ENCODE measurements at places on chromosomes 2 and 18.

- DNase-seq, result no peak
These were observed 342.0 kb downstream of the HRH4 start for GRCh38 chr18:24802456-24802855.

DNA sequence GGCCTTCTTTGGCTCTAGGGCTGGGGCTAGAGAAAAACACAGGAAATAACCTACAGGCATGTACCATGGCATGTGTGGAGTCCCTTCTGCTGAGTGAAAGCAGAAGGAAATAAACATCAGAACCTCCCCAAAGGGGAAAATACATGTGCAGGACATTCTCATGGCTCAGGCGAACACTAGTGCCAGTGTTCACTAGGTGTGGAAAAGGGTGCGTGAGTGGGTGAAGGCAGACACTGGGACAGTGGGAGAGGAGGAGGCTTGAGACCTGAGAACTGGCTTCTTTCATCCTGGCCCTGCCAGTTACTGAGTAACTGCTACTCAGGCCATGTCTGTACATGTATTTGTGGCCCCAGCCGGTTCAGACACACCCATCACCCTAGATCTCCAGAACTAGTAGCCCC, 268.2 kb downstream of the PRKCE start:
- no peak for DNase-seq

DNA sequence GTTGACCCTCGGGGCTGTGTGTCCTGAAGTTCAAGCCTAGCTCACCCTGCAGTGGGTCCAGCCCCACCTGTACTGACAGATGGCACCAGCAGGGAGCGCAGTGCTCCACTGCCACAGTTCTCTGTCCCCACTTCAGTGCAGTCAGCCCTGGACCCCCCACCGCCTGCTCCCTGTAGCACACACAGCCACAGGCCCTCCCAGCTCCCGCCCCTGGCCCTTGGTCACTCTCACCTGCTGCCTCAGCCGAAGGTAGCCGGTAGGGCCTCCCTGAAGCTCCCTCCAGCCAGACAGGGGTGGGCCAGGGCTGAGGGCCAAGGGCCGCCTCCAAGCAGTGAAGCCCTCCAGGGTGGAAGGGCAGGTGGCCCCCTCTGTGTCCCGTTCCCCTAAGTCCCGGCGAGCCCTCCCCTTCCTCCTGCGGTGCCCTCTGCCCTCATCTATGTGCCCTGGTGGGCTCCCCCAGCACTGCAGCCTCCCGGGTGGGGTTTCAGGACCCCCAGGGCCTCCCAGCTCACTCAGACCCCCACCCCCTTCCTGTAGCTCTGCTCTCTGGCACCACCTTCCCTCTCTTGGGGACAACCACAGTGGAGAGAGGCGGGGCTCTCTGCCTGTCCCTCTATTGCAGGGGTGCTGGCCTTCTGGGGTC, 10.8 kb upstream of the ALPP start:
- no peak for DNase-seq

GRCh38 chr18:63697097-63697660, 5.6 kb upstream of the SERPINB11 start:
- DNase-seq, result no peak

DNA sequence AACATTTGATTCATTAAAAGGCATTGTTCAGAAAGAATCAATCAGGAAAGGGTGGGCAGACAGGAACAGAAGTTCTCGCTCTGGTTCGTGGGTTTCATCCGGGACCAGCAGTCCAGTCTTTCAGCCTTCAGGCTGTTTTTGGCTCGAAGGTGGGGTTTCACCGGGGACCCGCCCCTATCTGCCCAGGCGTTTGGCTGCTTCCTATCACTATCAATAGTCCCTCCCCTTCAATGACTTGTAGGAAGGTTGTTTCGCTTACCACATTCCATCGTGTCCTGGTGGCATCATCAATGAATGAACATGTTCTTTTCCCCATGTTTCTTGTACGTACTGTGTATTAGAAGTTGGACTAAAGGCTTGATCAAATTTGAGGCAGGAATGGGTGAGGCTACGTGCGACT, 130.3 kb downstream of the NEDD4L start:
- DNase-seq, result no peak

GRCh38 chr18:77046409-77046808, 86.2 kb downstream of the MBP start:
- DNase-seq, result no peak

DNA sequence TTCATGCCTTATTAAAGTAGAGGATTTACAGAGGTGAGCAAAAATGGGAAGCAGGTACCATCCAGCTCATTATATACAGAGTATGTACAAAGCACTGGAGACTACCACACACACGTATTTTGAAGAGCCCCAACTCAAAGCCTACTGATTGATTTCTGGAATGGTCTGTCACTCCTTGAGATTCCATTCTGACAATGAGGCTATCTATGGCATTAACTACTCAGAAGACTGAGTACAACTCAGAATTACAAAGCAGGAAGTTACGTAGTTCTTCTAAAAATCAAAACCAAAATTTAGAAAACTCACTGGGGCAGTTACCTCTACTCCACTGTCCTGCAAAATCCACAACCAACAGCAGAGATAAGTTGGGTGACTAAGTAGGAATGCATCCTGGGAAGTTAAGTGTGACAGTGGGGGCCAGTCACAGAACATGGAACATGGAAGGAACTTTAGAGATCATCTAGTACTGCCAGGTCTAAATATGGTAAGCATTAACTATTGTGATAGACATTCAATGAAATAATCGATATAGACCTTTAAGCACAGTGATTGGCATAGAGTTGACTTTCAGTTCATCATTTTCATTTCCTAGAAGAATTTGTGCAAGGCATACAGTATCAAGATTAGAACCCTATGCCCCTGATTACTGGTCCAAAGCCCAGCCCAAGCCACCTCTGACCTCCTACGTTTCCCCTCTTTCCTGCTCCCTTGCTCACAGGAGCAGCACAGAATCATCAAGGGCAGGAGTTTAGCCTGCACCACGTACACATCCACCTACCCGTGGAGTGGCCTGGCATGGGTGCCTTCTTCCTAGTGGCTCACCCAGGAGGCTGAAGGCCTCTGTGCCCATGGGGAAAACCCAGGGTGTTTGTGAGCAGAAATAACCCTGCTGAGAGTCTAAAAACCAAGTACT, 80.1 kb upstream of the FOSL2 start:
- DNase-seq, result no peak

GRCh38 chr2:26068602-26069298, 34.9 kb downstream of the RAB10 start:
- DNase-seq, result peak; percentile 49

GRCh38 chr18:50465211-50466153, 90.6 kb downstream of the SKA1 start:
- no peak for DNase-seq

DNA sequence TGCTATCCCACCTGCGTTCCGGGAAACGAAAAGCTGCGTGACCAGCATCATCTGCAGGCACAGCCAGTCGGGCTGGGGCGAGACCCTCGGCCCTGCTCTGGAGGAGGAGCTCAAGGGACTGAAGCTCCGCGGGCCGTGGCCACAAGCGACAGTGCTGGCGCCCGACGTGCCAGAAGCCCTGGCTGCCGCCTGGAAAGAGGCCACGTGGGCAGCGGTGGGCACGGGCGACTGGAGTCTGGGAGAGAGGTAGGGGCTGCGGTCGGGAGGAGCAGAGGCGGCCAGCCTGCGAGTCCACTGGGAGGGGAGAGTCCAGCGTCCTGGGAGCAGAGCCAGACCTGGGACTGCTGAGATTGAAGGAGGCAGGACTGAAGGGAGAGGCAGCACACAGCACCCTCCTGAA, 9.2 kb downstream of the DTYMK start:
- no peak for DNase-seq

DNA sequence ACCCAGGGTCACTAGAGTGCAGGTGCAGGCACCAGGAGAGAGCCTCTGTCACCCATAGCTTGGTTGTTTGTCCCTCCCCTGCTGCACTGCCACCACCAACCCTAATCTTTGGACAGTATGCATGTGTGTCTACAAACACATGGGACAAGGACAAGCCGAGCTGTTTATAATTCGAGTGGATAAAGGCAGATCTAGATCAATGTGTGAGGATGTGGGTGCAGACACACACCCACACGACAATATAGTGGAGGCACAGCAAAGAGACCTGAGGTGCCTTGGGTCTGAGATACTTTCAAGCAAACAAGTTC, 199.2 kb downstream of the TNS1 start:
- DNase-seq, result no peak
